ENCODE measurements at places on chromosomes 12 and 14.

- peak; percentile 34 for DNase-seq
Measured at GRCh38 chr12:27970401-27971120, 2.0 kb downstream of the PTHLH start.

GRCh38 chr12:49352351-49352750 lies 5.7 kb downstream of the DNAJC22 start:
- DNase-seq = no peak

DNA sequence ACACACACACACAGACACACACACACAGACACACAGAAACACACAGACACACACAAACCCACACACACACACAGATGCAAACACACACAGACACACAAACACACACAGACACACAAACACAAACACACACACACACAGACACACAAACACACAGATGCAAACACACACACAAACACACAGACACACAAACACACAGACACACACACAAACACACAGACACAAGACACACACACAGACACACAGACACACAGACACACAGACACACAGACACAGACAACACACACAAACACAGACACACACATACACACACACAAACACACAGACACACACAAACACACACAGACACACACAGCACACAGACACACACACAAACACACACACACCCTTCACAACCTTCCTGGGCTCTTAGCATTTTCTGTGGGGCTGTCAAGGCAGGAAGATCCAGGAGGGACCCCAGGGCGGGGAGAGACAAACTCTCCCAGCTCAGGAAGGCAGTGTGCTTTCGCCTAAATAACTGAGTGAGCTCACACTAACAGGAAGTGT lies 24.2 kb upstream of the INF2 start:
- no peak for DNase-seq

DNA sequence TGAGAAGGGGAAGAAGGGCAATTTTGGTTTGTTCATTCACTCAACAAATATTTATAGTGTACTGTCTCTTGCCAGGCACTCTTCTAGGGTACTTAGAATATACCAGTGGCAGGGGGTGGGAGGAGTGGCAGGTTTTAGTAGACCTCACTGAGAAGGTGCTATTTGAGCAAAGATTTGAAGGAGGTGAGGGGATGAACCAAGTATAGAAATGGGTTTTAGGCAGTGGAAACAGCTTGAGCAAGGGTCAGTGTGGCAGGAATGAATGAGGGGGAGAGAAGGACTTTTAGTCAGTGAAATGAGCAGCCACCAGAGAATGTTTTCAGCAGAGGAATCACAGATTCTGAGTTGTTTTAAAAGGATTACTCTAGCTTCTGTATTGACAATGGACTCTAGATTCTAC lies 2.3 kb downstream of the PRIM1 start:
- DNase-seq = no peak

DNA sequence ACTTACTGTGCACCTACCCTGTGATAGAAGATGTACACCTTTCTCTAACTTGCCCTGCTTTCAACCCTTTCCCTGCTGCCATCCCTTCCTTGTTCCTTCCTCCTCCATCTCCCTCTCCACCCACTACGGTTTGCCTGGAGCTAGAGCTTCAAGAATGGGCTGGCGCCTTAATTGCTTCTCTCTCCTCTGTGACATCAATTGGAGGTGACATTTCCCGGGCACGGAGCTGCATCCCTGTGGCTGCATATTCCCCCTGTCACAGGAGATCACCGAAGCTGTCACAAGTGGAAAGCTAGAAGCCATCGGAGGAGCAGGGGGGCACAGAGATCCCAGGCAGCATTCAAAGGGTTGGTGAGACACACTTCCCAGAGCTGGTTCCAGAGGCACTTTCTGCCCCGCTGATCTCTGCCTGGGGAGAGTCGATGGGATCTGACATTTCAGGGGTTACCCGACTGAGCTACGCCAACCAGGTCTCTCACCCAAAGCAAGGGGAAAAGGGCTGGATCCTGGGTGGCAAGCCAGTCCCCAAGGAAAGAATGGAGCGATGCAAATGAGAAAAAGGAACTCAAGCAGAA lies 604.9 kb downstream of the MED13L start:
- DNase-seq = no peak

DNA sequence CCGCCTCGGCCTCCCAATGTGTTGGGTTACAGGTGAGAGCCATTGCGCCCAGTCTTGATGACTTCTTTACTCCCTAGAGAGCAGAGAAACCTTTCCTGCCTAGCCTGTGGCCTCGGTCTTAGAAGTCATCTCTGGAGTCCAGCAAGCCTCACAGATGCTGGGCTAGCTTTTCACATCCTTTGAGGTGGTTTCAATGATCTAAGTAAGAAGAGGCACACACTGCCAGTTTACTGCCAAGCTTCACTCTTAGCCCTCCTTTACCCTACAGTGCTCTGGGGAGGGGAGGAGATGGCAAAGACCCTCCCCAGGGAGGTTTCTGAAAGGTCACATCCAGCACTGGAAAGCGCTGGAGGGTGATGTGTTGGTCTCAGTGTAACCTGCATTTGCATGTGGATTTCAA lies 304.8 kb downstream of the PCNX1 start:
- DNase-seq = no peak

DNA sequence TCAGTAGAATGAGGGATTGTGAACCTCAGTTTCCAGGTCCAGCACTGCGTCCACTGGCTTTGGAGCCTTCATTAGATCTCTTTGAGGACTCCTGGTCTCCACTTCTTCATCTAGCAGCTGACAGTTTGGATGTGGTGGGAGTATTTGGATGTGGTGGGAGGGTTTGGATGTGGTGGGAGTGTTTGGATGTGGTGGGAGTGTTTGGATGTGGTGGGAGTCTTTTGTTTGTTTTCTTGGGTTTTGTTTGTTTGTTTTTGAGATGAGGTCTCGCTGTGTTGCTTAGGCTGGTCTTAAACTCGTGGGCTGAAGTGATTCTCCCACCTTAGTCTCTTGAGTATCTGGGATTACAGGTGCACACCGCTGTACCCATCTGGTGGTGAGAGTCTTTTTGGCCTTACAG lies 64.7 kb downstream of the IFT43 start:
- DNase-seq = no peak

DNA sequence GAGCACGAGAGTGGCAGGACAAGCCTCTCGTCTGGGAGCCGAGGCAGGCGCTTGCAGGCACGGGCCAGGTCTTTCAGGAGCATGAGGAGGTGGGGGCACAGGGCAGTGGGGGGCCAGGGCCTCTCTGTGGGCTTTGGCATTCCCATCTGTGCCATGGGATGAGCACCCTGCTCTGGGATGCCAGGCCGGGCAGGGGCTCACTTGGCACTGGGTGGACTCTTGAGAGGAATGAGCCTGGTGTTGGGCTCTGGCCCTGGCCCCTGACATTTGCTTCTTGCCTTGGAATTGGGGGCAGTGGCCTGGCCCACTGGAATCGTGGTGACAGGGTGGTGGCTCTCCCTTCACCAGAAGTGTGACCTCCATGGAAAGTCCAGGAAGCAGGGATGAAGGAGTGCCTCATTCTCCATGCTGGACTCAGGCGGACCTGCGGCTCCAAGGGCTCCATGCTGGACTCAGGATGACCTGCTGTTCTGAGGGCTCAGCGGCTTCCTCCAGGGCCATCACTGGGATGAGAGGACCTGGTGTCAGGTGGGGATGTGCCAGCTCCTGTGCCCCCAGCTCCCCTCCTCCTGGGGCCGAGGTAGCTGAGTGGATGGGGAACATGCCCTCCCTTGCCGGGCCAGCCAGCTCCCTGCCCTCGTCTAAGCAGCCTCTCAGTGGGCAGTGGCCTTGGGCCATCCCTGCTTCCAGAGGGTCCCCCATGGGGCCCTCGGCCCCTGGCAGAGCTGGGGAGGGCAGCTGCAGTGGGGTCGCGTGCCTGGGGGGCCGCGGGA lies 220.3 kb downstream of the KIF26A start:
- no peak for DNase-seq

GRCh38 chr12:99605-100004 lies 33.0 kb downstream of the IQSEC3 start:
- no peak for DNase-seq

DNA sequence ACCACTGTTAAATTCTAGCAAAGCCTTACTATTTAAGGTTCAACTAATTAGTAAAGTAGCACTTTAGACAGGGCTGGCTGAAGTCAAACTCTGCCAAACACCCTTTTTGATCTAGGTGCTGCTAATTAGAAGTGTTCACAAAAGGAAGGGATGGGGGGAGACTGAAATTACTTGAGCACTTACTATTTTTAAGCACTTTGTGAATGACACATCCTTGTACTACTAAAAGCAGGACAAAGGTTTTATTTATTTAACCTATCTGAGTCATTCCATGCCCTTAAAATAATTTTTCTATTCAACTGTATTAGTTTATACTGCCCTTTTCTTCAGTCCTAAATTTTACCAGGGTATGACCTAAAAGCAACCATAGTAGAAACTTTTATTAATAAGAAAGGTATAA lies 20.1 kb downstream of the MBIP start:
- no peak for DNase-seq

DNA sequence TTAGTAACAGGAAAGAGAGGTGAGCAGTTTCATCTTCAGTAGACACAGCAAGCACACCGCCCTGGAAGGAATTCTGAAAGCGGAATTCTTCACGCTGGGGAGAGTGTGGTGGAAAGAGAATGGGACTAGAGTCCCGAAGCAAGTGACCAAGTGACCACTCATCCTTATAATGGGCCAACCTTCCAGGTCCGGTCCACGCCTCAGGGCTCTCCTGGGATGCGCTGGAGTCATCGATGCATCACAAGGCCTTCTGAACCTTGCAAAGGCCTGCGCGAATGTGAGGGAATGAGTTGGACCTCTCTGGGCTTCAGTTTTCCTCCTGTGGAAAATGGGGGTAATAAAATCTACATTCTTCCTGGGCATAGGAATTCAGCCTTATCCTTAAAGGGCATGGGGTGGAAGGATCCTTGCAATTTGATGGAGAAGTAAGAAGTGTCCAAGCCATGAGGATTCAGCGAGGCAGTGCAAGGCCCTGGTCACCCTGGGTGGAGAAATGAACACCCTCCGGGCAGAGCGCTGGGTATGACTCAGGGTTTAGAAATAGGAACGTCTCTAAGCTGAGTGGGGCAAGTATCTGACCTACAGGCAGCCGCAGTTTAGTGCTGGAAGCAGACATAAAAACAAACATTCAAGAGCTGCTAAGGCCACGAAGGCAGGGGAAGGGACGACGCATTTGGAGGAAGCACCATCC lies 97.7 kb downstream of the SETD3 start:
- DNase-seq = no peak

DNA sequence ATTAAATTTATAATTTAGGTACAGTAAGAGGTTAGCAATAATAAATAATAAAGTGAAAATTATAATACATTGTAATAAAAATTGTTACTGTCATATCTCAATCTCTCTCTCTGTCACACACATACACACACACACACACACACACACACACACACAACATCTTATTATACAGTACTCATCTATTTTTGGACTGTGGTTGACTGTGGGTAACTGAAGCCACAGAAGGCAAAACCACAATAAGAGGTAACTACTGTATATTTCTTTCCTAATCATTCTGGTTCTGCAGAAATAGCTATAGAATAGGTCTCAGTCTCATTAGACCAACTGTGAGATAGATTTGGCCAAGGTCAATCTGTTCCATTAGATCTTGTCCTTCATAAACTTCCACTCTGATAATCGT lies 33.1 kb upstream of the PTPRO start:
- no peak for DNase-seq

DNA sequence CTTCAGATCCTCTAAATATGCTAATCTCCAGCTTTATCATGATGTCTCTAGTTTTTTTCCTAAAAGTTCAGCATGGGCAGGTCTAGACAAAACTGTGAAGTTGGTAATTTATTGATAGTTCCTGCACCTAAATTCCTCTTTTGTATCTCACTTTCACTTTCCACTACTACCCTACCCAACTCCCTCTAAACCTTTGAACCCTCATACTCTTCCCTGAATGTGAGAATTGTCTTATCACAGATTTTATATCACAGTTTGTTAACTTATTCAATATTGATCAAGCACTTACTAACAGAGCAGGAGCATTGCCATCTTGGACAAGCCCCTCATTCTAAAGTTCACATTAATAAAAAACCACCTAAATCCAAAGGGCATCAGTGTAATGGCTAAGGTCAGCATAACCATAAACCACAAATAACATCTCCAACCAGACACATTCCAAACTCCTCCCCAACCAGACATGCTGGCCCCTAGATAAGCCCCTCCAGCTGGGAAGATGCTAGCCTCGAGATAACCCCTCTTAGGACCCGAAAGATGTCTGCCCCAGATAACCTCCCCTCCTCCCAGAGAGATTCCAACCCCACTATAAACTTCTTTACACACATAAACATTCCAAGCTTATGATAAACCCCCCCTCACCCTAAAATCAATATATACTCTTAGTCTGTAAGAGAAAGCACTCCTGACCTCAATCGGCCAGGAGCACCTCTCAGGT lies 78.7 kb downstream of the FSCB start:
- DNase-seq = no peak

DNA sequence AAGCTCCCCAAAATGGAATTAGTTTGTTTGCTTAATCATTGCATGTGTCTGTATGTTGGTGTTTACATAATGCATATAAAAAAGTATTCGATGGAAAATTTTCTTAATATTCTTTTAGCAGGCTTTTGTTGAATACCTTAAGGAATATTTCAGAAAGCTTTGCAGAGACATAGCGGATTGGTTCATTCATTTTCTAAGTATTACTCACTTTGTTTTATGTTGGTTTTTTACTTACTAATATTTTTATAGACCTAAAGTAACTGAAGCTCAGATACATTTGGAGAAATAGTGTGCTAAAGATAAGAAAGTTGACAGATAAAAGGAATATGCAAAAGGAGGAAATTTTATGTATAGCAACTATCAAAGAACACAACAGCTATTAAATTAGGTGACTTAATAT lies 191.0 kb downstream of the ERC1 start:
- DNase-seq = no peak

- DNase-seq = no peak
Measured at GRCh38 chr14:51155326-51155725, 60.4 kb upstream of the TRIM9 start.

DNA sequence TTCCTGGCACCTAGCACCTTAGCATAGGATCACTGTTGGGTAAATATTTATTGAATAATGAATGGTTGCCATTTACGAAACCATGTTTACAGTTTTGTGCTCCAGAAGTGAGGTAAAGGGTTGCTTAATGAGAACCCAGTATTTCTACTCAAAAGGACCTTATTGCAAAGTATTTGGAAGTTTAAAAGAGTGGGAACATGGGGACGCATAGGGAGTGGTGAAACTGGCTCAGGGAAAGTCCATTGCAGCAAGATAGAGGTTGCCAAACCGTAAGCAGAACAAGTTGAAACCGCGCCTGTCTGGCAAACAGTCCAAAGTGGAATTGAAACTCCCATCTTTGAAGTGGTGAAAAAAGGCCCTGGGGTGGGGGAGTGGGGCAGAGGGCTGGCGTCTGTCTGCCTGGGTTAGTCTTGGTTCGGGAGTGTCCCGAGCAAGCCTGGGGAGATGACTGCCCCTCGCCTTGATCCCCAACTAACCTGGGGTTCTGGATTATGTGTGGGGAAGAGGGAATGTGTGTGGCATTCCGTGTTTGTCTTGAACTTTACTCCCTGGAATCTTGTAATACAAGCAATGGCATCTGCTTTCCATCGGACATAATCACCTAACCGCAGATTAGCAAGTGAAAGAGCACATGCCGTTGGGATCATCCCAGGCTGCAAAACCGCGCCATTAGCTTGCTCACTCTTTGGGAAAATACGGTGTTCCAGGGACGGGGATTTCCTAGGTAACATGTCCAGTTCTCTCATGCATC lies 7.2 kb downstream of the ALDH2 start:
- no peak for DNase-seq

Measured in GM12891 (cell line).